SK-MEL-5 (cell line): ENCODE measurements at places on chromosomes 4 and X. TPM values are rescaled to one million over a fixed set of nuclear protein-coding genes. Genes with fewer than 3 reads are reported as not detected.
A peak's percentile ranks its signal among the peaks of the same experiment; 100 is the strongest.

- no peak for DNase-seq
Measured at GRCh38 chr4:183639291-183639690, 19.7 kb downstream of the RWDD4 start.

The ARX gene
- 0.24 and 0.56 TPM in 2 replicates for total RNA-seq

The DACH2 gene
- total RNA-seq = not detected in 2 replicates

DNA sequence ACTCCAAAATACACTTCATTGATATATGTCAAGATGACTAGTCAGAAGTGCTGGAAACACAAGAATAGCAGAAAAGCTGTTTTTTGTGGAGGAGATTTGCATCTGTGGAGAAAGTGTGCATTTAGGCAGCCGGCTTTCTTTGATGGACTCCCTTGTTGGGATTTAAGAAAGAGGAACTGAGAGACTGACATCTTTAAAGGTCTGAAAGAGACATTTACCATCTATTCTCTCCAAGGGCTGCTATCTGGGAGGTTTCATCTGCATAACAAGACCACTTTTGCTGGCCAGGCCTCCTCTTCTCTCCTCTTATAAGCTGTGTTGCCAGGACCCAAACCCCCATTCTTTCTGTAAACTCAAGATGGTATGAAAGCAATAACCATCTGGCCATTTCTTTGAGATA lies 1065.0 kb downstream of the NLGN4X start:
- no peak for DNase-seq

DNA sequence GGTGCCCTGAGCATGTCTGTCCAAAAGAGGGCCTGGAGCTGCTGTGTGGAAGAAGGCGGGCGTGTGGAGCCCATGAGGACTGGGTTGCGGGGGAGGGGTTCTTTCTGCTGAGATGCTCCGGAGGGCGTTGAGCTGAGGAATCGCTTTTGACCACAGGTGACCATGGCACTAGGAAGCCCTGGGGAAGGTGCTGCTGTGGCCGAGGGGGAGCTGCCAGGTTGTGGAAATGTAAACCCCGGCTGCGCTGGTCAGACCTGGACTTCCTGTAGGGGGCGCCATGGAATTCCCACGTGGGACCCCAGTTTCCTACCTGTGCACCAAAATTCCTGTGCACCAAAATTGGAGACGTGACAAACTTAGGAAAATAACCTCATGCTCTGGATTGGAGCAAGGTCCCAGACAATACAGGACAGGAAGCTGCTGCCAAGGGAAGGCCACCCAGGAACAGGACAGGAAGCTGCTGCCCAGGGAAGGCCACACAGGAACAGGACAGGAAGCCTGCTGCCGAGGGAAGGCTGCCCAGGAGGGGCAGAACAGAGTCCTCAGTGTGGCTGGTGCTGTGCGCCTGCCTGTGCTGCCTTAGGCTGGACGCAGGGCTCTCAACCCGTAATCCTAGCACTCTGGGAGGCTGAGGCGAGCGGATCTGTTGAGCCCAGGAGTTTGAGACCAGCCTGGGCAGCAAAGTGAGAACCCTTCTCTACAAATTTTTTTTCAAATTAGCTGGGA lies 28.4 kb upstream of the UVSSA start:
- peak; percentile 4 for DNase-seq

The ETDA gene
- not detected in 2 replicates for total RNA-seq

GRCh38 chr4:99648321-99648720 lies 9.3 kb downstream of the C4orf54 start:
- DNase-seq = peak; percentile 7

GRCh38 chr4:119139822-119140252 lies 4.2 kb downstream of the MYOZ2 start:
- DNase-seq = no peak

GRCh38 chr4:20773144-20773997 lies 73.1 kb downstream of the PACRGL start:
- DNase-seq = peak; percentile 69

The SYAP1 gene
- 33.7 and 35.0 TPM in 2 replicates for total RNA-seq

The PPP2R2C gene
- total RNA-seq = 0.55 TPM in 1 of 2 replicates, not detected in the other
